ENCODE measurements at places on chromosomes 4 and X.

- no peak for DNase-seq
Observed at GRCh38 chr4:15423285-15423711, 4.5 kb upstream of the C1QTNF7 start.

DNA sequence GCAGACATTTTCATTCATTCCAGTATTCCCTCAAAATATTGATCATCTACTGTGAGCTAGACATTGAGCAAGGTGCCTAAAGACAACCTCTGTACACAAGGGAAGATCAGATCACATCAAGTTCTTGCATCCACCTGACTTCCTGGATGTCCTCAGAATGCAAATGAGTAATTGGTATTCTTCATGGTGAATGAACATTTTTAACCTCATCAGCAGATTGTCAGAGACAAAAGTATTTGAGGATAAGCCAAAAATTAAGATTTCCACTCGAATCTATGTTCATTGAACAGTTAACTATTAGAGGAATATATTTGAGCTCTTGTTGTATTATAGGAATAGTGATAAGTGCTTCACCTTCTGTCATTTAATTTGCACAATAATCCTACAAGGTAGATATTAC, 1.3 kb downstream of the SMARCAD1 start:
- DNase-seq: no peak

DNA sequence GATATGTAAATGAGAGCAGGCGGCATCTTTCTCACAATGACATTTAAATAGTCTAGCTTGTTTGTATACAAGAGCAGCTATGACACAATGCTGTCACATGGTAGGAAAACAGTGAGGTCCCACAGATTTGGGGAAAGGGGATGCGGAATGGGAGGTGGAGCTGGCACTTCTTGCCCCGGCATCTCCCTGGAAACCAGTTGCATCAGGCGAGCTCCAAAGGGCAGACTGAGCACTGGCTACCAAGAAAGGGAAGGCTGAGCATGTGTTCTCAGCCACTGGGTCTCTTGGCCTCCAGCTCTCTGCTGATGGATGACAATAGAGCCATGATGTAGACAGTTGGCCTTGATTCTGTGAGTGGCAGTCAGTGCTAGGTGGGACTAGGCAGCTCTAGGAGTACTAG, 109.0 kb downstream of the UCHL1 start:
- DNase-seq: no peak

DNA sequence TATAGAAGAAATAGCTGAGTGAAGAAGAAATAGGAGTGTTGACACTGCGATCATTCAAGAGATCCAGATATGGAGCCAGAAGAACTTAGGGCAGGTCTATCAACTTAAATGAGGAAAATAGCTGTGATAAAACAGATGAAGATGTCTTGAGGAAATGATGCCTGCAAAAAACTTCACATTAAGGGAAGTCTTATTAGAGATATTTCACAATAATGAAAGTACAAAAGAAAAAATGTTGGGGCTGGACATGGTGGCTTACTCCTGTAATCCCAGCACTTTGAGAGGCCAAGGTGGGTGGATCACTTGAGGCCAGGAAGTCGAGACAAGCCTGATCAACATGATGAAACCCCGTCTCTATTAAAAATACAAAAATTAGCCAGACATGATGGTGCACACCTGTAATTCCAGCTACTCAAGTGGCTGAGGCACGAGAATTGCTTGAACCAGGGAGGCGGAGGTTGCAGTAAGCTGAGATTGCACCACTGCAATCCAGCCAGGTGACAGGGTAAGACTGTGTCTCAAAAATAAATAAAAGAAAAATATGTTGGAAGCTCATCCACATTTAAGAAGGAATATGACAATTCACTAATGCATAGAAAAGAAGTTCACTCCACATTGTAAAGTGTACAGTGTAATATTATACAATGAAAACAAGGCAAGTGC, 56.3 kb downstream of the PKD2 start:
- DNase-seq: no peak

GRCh38 chr4:5784960-5785611, 74.1 kb downstream of the EVC start:
- DNase-seq: no peak

GRCh38 chrX:69305333-69306062, 140.2 kb upstream of the PJA1 start:
- no peak for DNase-seq

GRCh38 chr4:154973244-154974035, 192.4 kb downstream of the RBM46 start:
- no peak for DNase-seq

GRCh38 chrX:41351923-41352322, 18.0 kb downstream of the DDX3X start:
- no peak for DNase-seq

DNA sequence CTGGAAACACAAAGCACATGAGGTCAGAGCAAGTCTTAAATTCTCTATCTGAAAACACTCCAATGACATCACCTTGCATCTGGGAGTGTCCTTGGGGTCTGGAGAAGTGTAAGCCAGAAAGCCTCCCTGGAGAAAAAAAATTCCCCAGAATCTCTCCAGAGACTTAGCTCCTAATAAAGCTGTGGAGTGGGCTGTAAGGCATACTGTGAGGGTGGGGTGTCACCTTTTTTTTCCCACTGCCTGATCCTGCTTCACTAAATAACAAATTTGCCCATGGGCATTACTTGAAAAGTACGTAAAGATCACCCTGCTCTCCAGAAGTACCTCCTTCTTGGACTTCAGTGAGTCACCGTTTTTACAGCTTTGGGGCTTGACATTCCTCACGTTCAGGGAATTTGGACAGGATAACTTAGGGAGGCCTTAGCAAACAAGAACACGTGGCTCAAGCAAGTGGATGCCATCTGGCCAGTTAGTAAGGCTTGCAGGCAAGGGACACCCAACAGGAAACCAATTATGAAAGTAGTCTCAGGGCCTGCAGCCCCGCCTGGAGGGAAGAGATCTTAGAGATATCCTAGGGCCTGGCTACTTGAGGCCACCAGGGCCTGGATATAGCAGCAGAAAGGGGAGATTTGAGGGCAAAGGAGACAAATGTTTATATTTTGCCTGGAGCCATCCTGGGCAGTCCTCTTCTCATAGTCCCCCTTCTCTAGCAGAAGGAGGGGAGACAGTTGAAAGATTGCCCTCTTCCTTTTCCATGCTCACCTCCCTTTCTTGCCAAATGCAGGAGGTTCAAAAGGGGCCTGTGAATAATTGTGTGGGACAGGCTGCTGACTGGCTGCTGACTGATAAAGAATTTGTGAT, 60.1 kb upstream of the PLAC1 start:
- no peak for DNase-seq

DNA sequence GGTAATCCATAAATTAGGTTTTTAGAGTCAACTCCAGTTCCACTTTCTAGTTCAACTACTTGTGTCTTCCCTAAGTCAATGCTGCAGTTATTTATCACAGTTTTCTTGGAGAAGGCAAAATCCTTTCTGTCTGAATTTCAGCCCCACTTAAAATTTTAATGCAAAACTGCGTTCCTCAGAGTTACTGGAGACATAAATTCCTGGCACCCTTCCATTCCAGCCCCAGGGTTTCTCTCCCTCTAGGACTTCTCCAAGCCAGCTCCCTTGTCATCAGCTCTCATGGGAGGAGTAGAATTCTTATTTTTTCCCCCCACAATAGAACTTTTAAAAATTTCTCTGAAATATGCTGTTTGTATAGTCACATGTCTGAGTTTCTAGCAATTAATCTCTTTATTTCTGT, 50.6 kb upstream of the PHOX2B start:
- DNase-seq: no peak

- DNase-seq: no peak
Observed at GRCh38 chr4:147110473-147111367, 165.1 kb upstream of the TTC29 start.

- no peak for DNase-seq
Observed at GRCh38 chr4:172974586-172974985, 194.0 kb upstream of the GALNT7 start.

DNA sequence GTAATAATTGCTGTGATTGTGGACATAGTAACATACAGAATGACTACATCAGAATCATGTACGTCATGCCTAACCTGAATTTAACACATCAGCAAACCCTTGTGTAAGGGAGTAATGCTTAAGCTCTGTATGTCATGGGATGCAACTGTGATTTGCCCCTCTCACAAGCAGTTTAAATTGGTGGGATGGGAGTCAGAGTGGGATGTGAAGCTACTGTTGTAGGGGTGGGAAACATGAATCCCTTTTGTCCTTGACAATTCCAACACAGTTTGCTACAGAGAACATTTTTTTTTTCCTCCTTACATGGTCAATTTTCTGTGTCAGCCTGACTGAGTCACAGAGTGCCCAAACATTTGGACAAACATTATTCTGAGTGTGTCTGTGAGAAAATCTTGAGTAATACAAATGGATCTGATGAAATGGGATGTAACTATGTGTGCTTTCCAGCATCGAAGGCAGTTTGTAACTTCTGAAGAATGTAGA, 392.8 kb downstream of the GPM6A start:
- DNase-seq: no peak

- no peak for DNase-seq
Observed at GRCh38 chr4:2936773-2937145, 26.4 kb downstream of the NOP14 start.

- DNase-seq: no peak
Observed at GRCh38 chr4:83010111-83010521, 507 bp downstream of the LIN54 start.

DNA sequence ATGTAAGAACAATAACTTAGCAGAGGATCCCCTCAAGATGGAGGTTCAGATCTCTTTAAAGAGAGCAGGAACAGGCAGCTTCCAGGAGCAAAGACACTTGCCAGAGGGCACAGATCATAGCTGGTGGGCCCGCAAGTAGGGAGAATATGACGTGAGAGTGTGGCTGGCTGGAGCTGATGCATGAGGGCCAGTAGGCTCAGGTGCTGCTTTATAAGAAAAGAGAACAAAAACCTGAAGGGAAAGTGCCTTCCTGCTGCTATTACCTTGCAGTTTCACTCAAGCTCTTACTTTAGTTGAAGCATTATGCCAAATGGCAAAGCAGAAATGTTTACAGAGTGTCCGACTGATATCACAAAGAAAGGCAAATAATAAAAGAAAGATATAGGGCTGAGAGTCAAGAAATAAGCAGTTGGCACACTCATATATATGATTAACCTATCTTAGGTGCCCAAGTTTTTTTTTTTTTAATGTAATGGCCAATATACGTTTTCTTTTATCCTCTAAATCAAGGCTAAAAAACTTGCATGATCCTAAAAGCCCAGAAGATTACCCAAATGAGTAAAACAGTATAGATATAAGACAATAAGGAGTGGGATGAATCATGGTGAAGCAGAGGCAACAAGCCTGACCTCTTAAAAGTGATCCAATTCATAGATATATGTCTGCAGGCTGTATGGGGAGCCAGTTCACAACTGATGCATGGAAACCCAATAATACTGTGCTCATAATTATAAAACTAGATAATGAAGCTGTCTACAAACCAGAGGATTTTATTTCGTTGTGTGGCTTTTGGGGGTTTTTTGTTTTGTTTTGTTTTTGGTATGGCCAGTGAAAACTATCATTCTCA, 12.6 kb downstream of the NR0B1 start:
- no peak for DNase-seq

GRCh38 chr4:47990145-47990544, 26.3 kb downstream of the CNGA1 start:
- no peak for DNase-seq

DNA sequence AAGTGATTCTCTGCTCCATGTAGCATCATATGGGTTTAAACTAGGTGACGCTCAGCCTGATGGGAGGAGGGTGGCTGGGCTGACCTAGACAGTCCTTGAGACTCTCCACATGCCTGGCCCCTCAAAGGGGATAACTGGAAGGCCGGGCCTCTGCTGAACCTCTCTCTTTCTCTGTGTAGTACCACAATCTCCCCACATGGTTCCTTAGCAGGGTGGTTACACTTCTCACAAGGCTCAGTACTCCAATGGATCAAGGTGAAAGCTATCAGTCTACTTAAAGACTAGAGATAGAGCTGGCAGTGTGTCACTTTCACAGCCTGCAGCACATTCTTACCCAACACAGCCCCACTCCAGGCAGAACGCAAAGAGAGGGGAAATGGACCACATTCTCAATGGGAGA, 80.4 kb downstream of the LDB2 start:
- DNase-seq: no peak

DNA sequence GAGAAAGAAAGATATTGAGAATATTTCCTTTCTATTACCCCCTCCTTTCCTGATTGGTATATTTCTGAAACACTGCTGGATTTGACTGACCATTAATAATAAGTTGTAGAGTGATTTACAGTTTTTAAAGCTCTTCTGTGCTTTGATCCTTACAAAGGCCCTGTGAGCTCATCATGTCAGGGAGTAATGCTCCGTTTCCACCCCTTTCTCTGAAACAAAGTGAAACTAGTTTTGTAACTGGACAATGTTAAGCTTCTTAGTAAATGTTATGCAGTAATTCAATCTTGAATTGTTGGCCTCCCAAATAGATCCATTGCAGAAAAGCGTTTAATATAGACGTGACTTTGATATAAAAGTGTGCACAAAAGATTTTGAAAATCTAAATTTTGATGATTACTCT, 190.1 kb upstream of the GNPDA2 start:
- DNase-seq: no peak

GRCh38 chr4:97950836-97951235, 192.4 kb downstream of the STPG2 start:
- DNase-seq: no peak

GRCh38 chr4:73450398-73451004, 14.5 kb downstream of the AFP start:
- no peak for DNase-seq

- DNase-seq: no peak
Observed at GRCh38 chr4:169068423-169068822, 58.4 kb upstream of the CBR4 start.

DNA sequence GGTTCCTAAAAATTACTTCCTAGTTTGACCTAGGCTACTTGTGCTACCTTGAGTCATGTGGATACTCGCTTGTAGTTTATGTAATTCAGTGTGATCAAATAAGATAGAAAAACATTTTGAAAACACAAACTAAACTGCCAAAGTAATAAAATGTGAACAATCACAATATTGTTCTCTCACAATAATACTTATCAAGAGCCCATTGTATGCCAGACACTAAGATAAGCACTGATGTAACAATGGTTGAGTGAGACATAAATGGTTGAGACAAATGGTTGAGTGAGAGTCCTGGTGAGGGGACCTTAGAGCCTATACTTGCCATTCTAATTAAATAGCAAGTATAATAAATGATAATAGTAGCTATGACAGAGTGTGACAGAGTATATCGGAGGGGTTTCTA, 41.7 kb downstream of the RFC1 start:
- no peak for DNase-seq

GRCh38 chr4:7112656-7113055, 44.8 kb upstream of the GRPEL1 start:
- DNase-seq: no peak

- no peak for DNase-seq
Observed at GRCh38 chr4:87012265-87012953, 77.6 kb downstream of the AFF1 start.

DNA sequence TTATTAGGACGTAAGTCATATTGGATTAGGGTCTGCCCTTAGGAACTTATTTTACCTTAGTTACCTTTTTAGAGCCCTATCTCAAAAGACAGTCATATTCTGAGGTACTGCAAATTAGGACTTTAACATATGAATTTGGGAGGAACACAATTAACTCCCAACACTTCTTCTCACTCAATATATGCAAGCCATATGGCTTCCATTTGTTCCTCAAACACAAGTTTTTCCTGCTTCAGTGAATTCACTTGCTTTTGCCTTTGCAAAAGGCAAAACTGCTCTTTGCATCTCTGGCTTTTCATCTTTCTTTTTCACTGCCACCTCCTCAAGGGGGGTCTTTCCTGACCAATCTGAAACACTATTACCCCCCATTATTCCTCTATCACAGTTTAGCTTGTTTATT, 220.3 kb downstream of the KCTD8 start:
- DNase-seq: no peak
